ENCODE measurements at places on chromosomes 4 and X. TPM values are rescaled to one million over a fixed set of nuclear protein-coding genes. Genes with fewer than 3 reads are reported as not detected.

DNA sequence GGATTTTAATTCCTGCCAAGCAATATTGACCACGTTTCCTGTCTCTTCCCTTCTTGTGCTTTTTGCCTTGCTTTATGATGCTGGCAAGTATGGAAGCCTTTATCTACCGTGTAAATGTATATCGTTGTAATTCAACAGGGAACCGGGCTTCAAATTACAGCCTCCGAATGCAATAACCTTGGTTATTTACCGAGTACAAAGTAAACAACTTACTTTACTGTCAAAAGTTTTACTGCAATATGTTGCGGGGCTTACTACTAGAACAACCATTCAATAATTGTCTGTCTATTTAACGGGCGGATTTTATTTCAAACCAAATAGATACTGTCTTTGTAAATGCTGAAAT lies 73.1 kb downstream of the PALLD start:
- no peak for DNase-seq

DNA sequence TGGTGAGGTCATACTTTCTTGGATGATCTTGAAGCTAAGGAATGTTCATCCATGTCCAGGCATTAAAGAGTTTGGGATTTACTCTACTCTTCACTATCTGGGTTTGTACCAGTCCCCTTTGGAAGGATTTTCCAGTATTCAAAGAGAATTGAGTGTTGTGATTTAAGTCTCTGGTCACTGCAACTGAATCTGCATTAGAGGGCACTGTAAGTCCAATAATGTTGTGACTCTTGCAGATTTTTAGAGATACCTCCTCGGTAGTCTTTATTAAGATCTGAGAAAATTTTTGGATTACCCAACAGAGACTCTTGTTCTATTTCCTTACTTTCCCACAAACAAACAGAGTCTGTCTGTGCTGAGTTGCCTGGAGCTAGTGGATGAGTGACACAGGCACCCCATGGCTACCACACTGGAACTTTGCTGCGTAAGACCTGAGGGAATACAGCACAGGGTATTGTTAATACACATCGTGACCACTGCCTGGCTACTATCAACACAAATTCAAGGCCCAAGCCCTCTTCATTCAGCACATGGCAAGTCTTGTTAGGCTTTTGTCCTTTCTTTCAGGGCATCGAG lies 357.1 kb upstream of the KLHL4 start:
- DNase-seq = no peak

- DNase-seq = no peak
Measured at GRCh38 chr4:151674804-151675391, 85.9 kb downstream of the GATB start.

GRCh38 chr4:74970577-74970976 lies 37.7 kb downstream of the PARM1 start:
- no peak for DNase-seq

GRCh38 chrX:154046031-154046781 lies 26.5 kb upstream of the IRAK1 start:
- no peak for DNase-seq

GRCh38 chr4:30610361-30610760 lies 109.8 kb upstream of the PCDH7 start:
- DNase-seq = no peak

The P2RY4 gene
- total RNA-seq = not detected

The MAOA gene
- 0.32 TPM for total RNA-seq

The HS6ST2 gene
- total RNA-seq = 6.2 TPM

DNA sequence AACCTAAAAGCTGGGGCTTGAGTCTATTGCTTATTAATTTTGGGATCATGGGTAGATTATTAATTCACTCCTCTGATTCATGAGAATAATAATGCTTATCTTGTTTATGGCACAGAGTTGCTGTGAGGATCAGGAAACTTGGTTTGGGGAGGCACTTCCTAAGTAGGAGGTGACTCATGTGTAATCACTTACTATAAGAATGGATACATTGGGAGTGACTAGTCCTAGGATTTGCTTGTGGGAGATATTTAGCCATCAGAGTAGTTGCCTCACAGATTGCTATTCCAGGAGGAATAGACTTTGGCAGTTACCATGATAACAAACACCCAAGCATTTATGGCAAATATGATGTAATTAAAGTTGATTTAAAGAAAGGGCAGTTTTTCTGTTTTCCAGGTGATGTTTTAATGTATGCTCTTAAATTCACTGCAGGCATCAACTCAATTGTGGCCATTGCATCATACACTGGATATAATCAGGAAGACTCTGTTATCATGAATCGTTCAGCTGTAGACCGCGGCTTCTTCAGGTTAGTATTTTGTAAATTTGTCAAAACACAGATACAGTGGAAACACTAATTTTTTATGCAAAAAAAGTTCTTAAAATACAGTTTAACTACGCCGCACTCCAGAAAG lies 41.9 kb downstream of the POLR2B start:
- no peak for DNase-seq

- DNase-seq = no peak
Measured at GRCh38 chr4:78291277-78291676, 234.2 kb downstream of the FRAS1 start.

- no peak for DNase-seq
Measured at GRCh38 chr4:100306018-100306417, 115.8 kb upstream of the DDIT4L start.

- no peak for DNase-seq
Measured at GRCh38 chr4:86530183-86530582, 63.9 kb upstream of the PTPN13 start.

- DNase-seq = no peak
Measured at GRCh38 chr4:54215379-54216077, 13.6 kb upstream of the PDGFRA start.

The HSFX1 gene
- 2.1 TPM for total RNA-seq

The ZAR1 gene
- not detected for total RNA-seq

Measured in osteocyte (in vitro differentiated cells).